Left kidney (tissue), 8 donors: ENCODE measurements at places on chromosomes 13 and 19. TPM values are rescaled to one million over a fixed set of nuclear protein-coding genes. Genes with fewer than 3 reads are reported as not detected.

- no peak for DNase-seq
These were observed 107.7 kb upstream of the SPATA13 start for GRCh38 chr13:24052547-24053518.

- no peak for DNase-seq
These were observed 8.7 kb upstream of the UBAC2 start for GRCh38 chr13:99191900-99192399.

GRCh38 chr19:36060430-36060829 is 5.7 kb downstream of the WDR62 start:
- no peak for DNase-seq

The PINLYP gene
- polyA plus RNA-seq, result 19.2 TPM

DNA sequence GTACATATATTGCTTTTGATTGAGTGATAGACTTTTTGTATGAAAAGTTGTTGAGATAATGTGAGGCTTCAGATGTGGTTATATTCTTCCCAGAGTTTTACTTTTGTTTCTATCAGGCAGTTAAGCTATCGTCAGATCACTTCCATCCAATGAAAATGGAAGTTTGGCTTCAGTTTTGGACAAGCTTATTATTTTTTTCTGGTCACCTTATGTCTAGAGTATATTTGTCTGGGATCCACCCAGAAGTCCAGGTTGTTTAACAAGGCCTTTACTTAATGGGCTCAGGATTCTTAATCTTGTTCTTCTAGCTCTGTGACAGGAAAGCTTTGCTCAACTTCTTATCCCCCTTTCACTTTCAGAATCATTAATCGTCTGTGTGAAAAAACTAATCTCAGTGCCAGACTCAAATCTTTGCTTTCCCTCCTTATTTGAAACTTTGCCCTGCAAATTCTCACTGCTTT is 150.9 kb downstream of the PDS5B start:
- DNase-seq, result no peak

DNA sequence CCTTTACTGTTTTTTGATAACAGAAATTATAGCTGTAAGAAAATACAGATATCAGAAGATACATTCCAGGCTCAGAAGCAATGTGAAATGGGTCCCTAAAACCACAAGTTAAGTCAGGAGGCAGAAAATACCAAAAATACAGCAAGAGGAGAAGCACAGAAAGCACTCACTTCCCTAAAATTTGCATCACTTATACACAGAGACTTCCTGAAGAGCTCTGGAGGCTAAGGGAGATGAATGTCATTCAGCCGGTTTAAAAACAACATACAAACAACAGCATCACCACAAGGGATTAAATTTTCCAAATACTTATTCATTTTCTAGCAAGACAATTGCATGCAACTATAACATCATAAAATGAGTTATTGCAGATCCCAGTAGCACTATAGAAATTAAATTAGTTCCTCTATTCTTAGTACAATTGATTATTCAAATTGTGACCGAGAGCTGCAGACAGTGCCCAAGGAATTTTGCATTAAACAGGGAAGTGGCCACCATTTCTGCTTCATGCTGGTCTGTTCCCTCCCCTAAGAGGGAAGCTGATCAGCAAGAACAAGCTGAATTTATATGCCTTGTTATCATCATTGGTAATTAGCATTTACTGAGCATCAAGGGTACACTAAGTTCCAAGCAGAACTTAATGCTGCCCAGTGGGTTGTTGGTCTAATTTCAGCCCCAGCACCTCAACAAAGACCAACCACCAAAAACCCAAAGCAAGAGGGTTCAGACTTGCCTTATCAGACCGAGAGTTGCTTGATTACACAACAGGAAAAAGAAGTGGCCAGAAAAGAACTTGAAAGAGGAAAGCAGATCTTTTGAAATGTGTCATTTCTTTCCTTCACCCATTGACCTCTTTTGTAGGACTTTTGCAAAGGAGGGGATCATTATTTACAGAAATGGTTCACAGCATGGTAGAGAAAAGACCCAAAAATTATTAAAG is 140.7 kb downstream of the KCTD12 start:
- DNase-seq, result no peak

GRCh38 chr13:113584870-113585671 is 518 bp downstream of the TFDP1 start:
- no peak for DNase-seq

GRCh38 chr13:40660141-40660664 is 6.2 kb downstream of the FOXO1 start:
- no peak for DNase-seq

- DNase-seq, result no peak
These were observed 57.9 kb downstream of the ELF1 start for GRCh38 chr13:40961214-40961613.

DNA sequence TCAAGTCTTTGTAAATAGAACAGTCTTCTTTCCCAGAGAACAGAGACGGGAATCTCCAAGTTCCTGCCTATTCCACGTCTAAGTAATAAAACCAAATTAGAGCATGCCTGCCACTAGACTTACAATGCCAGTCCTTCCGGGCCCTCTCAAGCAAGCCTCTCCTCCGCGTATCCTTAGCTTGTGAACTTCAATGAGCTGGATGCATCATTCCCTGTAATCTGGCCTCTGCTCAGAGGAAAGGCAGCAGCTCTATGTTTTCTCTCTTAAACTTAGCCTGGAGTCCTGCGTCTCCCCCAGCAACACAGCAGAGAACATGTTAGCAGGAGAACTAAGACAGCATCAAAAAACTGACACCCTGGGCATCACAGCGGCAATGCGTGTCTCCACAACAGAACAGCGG is 8.2 kb downstream of the NALCN start:
- no peak for DNase-seq

GRCh38 chr13:87677496-87678371 is 6.6 kb downstream of the SLITRK5 start:
- DNase-seq, result peak; percentile 24

- DNase-seq, result no peak
These were observed 307.9 kb upstream of the MAB21L1 start for GRCh38 chr13:35784286-35784951.

DNA sequence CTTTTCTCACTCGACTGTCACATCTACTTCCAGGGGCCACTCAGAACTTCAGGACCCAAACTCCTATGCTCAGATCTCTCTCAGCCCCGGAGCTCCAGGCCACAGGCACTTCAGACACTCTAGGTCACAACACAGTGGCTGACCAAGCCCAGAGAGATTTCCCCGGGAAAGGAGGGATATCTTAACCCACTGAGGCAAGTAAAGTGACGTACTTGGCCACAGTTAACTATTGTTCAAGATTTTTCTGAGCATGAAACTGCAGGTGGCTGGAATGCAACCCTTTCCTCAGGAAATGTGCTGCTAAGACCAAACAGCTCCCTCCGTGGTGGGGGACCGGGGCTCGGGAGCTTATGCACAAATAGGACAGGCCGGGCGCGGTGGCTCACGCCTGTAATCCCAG is 23.9 kb downstream of the OPA3 start:
- DNase-seq, result no peak

DNA sequence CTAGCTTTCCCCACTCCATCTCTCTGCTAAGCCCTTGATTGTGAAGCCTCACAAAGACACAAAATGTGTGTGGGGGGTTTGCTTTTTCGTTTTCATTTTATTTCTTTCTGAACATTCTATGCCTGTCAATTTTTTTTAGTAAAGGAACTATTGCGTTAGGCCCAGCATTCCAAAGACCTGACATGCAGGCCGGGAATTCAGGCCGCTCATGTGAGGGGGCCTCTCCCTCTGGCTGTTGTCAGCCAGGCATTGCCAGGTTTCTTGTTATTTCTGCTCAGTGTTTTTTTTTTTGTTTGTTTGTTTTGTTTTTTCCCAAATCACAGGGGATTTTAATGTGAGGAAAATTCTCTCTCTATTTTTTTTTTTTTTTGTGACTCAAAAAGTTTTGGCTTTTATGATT is 10.3 kb upstream of the MEDAG start:
- DNase-seq, result no peak

DNA sequence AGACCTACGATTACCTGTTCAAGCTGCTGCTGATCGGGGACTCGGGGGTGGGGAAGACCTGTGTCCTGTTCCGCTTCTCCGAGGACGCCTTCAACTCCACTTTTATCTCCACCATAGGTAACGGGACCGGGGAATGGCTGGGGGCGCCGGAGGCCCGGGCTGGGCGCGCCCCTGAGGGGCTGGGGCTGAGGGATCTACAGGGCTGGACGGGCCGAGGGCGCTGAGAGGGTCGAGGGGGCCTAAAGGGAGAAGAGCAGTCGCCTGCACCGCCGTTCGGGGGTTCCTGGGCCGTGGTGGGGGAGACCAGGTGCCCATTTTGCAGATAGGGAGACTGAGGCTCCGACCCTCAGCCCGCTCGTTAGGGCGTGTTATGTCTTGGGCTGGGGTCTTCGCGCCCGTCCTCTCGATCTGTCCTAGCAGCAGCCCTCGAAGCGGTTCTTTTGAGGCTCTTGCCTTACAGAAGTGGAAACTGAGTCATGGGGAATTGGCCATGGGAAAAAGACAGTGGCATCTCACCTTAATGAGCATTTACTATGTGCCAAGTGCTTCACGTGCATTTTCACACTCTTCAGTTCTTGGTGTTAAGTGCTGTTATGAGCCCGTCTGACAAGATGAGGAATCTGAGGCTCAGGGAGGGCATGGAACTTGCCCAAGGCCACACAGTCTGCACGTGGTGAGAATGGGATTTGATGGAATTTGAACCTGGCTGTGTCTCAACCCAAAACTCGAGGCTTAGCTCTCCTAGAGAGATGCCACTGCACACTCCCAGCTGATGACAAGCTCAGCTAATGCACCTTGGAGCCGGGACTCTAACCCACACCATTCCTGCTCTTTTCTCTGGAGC is 442 bp downstream of the RAB8A start:
- no peak for DNase-seq

The CACNA1A gene
- polyA plus RNA-seq, result 2.9 TPM

The SIX5 gene
- polyA plus RNA-seq, result 12.2 TPM

The KASH5 gene
- polyA plus RNA-seq, result 0.17 TPM
